ENCODE measurements at places on chromosomes 13 and 19.

GRCh38 chr13:100827489-100828176 lies 153.0 kb upstream of the TMTC4 start:
- DNase-seq, result no peak

DNA sequence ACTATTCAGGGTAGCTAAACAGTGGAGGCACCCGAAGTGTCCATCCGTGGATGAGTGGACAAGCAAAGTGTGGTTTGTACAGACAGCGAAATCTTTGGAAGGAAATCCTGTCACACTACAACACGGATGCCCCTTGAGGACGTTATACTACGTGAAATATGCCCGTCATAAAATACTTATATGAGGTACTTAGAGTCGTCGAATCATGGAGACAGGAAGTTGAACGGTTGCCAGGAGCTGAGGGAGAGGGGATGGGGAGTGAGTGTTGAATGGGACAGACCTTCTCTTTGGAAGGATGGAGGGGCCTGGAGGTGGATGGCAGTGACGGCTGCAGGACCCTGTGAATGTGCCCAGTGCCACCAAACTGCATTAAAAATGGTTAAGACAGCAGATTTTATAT lies 11.6 kb downstream of the ATP4B start:
- DNase-seq, result no peak

DNA sequence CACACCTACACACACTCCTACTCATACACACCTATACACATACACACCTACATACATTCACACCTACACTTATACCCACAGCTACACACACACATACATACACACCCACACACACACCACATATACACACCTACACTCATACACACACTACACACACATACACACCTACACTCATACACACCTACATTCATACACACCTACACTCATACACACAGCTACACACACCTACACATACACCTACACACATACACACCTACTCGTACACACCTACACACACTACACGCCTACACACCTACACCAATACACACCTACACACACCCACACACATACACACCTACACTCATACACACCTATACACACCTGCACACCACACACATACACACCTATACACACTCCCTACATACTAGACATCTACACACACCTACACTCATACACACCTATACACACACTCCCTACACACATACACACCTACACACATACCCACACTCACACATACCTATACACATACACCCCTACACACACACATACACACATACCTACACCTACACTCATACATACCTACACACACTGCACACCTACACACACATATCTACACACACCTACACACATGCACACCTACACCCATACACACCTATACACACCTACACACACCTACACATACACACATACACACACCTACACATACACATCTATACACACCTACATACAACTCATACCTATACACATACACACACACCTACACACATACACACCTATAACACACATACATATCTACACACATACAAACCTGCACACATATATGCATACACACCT lies 285.2 kb upstream of the MAB21L1 start:
- no peak for DNase-seq

DNA sequence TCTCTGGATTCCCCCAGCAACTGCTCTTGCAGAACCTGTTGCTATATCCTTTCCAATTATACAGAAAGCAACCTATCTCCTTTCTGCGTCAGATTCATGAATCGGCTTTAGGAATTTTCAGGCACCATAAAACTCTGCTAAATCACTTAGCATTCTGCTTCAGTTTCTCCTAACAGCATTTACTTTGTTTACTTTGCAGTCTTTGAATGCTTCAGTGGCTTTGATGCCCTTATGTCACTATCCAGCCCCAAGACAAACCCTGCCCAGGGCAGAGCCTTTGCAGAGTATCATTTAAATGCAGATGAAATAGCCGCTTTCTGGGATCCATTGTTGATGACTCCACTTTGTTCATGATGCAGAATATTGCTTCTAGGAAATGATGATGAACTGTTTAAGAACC lies 43.1 kb downstream of the SLITRK1 start:
- DNase-seq, result no peak

GRCh38 chr19:42295831-42296525 lies 6.0 kb upstream of the PRR19 start:
- DNase-seq, result peak; percentile 86

GRCh38 chr19:53881482-53882390 lies at the start of gene PRKCG:
TSS of gene PRKCG (plus strand) at chr19:53882197. CDS start at chr19:53882495, 298 bp downstream.
- DNase-seq, result peak; percentile 13

DNA sequence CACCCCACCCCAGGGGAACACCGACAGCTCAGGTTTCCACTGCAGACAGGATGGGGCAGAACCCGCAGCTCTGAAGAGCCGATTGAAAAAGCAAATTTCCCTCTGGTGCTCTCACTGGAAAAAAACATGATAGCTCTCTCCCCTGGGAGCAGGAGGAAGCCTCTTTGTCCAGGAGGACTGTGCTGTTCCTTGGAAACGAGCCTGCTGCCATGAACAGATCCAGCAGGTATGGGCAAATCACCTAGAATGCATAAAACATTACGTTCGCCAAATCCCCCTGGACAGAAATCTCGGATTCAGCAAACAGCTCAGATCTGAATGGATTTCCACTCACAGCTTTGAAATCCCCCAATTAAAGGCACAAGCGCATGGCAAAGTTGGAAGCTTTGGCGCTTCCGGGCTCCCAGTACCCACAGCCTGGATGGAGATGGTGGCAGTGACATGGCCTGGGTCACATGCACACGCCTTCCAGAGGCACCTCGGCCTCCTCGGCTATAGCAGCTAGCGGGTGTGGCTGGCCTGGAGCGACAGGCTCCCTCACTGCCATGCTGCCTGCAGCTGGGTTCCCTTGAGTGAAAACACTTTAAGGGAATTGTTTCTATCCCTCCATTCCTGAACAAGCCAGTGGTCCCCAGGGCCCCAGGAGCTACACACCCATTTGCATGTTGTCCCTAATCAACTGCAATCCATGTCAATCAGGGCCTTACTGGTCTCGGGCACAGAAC lies 59.1 kb downstream of the CEBPG start:
- no peak for DNase-seq

GRCh38 chr13:44365008-44365407 lies 8.6 kb upstream of the SERP2 start:
- DNase-seq, result no peak

GRCh38 chr13:106100171-106100919 lies 435.1 kb downstream of the EFNB2 start:
- DNase-seq, result peak; percentile 26

- DNase-seq, result no peak
Measured at GRCh38 chr13:25733001-25733491, 318.8 kb downstream of the SHISA2 start.

- peak; percentile 59 for DNase-seq
Measured at GRCh38 chr19:29260477-29261317, 47.7 kb upstream of the UQCRFS1 start.

- peak; percentile 76 for DNase-seq
Measured at GRCh38 chr19:40305403-40305802, 20.3 kb upstream of the AKT2 start.

DNA sequence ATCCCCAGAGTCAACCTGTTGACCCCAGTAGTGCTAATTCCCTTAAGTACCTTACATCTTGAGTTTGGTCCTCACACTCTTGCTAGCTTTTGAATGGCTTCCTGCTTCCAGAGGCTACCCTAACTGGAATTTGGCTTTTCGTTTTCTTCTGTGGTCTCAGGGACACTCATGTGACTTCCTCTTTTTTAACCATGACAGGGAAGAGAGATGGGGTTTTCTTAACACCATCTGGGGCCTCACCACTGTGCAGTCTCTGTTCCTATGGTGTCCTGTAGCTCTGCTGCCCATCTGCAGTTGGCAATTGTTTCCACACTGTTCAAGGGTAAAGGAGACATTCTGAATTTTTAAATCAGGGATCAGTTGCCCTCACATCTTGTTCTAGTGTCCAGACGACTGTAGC lies 66.7 kb downstream of the SLC10A2 start:
- no peak for DNase-seq

DNA sequence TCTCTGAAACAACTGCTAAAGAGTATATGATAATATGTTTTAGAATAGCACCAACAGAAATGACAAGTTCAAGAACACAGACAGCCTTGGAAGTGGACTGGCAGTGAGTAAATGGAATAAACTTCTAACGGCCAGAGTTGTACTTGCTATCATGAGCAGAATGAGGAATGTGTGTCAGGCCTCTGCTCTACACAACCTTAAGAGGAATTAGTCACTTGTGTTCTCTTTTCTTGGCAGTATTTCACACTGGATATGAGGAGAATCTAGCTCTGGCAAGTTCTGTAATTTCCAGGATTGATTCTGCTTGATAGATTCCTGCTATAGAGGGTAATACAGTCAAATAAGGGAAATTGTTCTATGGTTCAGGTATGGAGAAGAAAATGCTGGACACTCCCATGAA lies 757.3 kb downstream of the EFNB2 start:
- no peak for DNase-seq

GRCh38 chr19:46718157-46718933 lies 1.4 kb upstream of the PRKD2 start:
- peak; percentile 98 for DNase-seq

DNA sequence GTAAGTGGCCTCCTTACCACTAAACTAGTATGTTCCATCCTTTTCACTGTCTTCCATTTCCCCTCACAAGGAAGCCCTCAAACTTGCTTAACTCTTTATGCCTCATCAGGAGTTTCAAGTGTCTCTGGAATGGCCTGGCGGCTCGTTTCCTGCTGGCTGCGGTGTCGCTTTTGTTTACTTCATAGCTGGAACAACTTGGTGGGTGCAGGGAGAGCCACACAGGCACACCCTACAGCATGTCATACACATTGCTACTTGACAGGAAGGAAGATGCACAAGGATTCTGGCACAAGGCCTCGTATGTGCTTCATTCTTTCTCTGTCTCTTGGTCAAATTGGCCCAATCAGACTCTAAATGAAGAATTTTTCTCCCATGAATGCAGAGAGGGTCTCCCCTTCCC lies 488.3 kb downstream of the FOXO1 start:
- no peak for DNase-seq

GRCh38 chr13:24252136-24252535 lies 57.2 kb upstream of the C1QTNF9 start:
- no peak for DNase-seq

GRCh38 chr19:15476325-15476724 lies 3.0 kb downstream of the PGLYRP2 start:
- DNase-seq, result peak; percentile 28

- no peak for DNase-seq
Measured at GRCh38 chr19:38769635-38770211, 3.6 kb downstream of the LGALS7 start.

GRCh38 chr13:50179977-50180376 lies 164.7 kb downstream of the KCNRG start:
- no peak for DNase-seq

DNA sequence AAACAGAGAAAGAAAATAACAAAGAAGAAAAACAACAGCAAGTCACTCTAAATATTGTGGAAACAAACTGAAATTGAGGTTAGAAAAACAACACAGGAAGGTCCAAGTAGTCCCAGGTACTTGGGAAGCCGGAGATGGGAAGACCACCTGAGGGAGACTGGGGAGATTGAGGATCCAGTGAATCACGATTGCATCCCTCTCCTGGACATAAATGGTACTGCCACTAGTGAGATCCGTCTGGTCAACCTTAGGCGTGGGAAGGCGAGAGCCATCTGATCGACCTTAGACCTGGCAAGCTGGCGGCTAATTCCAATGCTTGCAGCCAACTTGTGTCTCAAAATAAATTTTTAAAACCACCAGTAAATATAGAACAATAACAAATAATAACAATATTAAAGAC lies 81.9 kb downstream of the ZNF726 start:
- DNase-seq, result peak; percentile 10

- DNase-seq, result no peak
Measured at GRCh38 chr13:66574606-66575005, 655.5 kb downstream of the PCDH9 start.

- DNase-seq, result no peak
Measured at GRCh38 chr13:46010148-46010547, 42.4 kb downstream of the ZC3H13 start.

DNA sequence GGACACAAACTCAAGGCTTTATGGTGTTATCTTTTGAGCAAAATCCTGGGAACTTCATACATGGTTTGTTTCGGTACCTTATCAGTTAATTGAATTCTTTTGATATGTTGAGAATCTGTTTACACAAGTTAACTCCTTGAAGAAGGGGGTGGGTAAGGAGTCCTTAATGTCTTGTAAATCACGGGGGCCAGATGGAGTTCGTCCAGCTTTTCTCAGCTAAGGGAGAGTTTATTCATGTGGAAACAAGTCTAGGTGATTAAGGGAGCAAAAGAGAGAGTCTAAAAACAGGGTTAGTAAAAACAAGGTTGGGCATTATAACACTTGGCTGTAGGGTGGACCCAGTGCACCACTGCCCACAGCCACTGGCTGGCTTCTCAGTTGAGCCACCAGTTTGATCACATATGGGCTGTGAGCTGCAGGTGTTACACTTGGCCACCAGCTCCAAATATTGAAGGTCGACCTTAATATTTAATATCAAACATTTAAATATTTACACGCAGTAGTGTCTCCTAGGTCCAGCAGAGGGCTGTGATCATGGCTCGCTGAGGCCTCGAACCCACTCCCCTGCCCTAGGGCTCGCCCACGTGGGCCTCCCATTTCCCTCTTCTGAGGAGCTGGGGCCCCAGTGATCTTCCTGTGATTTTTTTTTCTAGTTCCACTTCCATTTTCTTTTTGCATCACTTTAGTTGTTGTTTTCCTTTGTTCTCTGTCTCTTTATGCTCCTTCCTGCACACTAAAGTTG lies 21.0 kb upstream of the ZNF43 start:
- no peak for DNase-seq

DNA sequence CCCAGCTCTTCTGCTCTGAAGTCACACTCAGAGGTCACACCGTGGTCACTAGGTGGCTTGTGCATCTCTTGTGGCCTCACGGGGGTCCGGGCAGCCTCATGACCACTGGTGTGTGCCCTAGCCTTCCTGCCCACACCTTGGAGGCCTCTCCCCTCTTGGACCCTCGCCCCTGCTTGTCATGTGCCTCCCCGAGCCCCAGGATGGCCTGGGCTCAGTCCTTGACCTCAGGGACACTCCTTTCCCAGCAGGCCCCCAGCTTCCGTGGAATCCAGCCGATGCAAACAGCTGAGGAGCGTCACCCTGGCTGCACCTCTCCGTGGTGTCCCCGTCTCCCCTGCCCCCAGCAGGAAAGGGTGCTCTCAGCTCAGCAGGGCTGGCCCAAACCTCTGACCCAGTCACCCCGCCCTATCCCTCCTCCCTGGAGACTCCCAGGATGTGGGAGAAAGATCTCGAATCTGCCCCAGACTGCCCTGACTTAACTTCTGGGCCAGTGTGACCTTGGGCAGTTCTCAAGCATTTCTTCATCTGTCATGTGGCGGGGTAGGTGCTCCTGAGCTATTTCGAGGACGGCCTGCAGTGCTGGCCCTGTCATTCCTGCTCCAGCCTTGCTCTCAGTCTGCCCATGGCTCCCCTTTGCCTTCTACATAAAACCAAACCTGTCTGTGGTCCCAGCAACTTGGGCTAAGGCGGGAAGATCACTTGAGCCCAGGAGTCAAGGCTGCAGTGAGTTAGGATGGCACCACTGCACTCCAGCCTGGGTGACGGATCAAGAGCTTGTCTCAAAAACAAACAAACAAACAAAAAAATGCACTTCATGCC lies 4.6 kb upstream of the SLC25A42 start:
- no peak for DNase-seq

GRCh38 chr13:41939398-41939797 lies 21.5 kb downstream of the VWA8 start:
- no peak for DNase-seq

GRCh38 chr13:75760131-75761021 lies 124.2 kb downstream of the LMO7 start:
- no peak for DNase-seq

GRCh38 chr19:43940719-43941118 lies 5.6 kb upstream of the ZNF45 start:
- no peak for DNase-seq

All from DND-41 (cell line).